ENCODE measurements at places on chromosomes 13 and 19. TPM values are rescaled to one million over a fixed set of nuclear protein-coding genes. Genes with fewer than 3 reads are reported as not detected.

Gene CHAMP1
- 20.0 TPM for total RNA-seq

DNA sequence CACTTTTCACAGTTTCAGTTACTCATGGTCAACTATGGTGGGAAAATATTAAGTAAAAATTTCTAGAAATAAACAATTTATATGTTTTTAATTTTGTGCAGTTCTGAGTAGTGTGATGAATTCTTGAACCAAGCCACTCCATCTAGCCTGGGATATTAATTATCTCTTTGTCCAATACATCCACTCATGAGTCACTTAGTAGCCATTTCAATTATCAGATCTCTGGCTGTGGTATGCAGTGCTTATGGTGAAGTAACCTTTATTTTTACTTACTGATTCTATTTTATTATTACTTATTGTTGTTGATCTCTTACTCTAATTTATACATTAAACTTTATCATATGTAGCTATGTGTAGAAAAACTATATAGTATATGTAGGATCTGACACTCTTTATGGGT is 128.9 kb upstream of the KLHL1 start:
- no peak for DNase-seq

GRCh38 chr13:44074611-44075010 is 194.9 kb downstream of the LACC1 start:
- DNase-seq = no peak

DNA sequence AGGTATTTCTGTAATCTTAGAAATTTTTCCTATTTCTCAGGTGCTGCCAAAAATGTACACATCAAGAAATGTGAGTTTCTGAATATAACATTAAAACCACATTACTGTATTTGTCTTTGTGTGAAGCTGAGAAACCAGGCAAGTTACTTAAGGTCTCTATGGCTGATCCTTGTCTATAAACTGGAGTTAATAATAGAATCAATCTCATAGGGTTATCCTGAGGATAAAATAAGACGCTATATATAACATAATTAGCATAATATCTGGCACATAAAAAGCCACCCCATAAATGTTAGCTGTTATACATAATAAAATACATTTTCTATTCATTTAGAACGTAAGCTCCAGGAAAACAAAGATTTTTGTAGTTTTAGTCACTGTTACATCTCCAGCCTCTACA is 6.1 kb downstream of the RNF6 start:
- DNase-seq = no peak

DNA sequence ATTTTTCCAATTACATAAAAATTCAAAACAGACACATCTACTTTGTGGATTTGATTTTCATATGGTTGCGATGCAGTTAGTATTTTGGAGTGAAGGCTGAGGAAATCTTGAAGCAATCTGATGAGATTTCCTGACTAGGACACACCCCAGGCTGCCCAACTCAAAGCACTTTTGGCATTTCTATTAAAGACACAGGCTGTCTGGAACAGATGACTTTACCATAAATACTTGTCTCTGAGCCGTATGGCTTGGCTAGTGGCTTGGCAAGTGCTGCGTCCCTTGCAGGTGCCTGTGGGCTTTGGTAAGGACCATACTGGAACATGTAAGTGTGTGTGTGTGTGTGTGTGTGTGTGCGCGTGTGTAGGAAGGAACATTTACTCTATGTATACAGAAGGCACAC is 218.8 kb downstream of the FGF9 start:
- no peak for DNase-seq

Gene HIF3A
- 7.5 TPM for total RNA-seq

GRCh38 chr13:110576736-110577476 is 15.4 kb upstream of the RAB20 start:
- DNase-seq = no peak

- no peak for DNase-seq
These were observed 46.8 kb downstream of the MTUS2 start for GRCh38 chr13:28866932-28867331.

DNA sequence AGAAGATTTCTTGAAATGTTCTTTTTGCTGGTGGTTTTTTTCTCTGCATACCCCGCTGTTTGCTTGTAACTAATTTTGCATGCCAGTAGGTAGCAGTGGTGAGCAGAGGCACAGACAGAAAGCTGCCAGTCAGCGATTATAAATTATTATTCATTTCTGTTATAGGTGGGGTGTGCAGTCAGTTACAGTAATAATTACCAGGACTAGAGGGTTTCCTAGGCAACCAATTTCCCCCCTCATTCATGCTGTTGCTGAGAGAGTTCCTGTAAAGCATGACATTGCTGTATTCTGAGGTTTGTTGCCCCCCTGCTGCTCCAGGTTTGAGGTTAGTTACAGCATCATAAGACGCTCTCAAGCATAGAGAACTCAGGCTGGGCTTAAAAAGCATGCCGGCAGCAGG is 104.5 kb downstream of the URI1 start:
- no peak for DNase-seq

GRCh38 chr13:47298506-47298905 is 401.7 kb upstream of the HTR2A start:
- DNase-seq = no peak

DNA sequence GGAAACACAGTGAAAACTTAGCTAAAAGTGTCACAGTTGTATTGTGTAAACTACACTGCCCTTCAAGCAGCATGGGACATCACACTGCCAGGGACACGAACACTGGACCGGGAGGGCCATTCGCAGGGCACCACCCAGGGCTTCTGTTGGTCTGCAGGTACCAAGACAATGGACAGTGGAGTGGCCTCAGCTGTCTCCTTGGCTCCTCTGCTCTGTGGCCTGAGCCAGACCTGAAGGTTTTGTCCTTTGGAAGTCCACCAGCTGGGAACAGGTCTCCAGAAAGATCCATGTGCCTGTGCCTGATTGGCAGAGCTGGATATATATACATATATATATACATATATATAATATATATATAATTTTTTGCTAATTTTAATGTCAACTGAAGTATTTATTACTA is 149.8 kb downstream of the ZNF536 start:
- no peak for DNase-seq

- no peak for DNase-seq
These were observed 80.5 kb downstream of the GADD45B start for GRCh38 chr19:2556221-2557092.

Gene TTYH1
- not detected for total RNA-seq

Gene RFX1
- total RNA-seq = 8.2 TPM

Gene PSG7
- not detected for total RNA-seq

Gene KLK1
- not detected for total RNA-seq

- DNase-seq = no peak
These were observed 30.6 kb downstream of the SERPINE3 start for GRCh38 chr13:51370116-51370515.

GRCh38 chr19:10544753-10545251 is 1.1 kb downstream of the ATG4D start:
- no peak for DNase-seq

DNA sequence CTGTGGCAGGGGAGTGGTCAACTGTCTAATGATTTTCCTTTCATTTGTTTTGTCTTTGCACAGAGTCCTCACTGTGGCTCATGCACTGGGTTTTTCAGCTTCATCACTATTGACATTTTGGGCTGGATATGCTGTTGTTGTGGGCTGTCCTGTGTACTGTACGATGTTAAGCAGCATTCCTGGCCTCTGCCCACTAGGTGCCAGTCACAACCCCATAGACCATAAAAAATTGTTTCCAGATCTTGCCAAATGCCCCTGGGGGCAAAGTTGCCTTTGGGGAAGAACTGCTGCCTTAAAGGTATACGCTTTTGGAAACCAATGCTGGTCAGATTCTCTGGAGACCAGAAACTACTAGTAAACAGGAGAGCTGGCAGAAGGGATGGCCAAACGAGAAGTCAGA is 310.4 kb downstream of the SPRY2 start:
- DNase-seq = no peak

GRCh38 chr13:51733374-51734298 is 70.3 kb downstream of the DHRS12 start:
- no peak for DNase-seq

GRCh38 chr19:30449673-30450072 is 77.5 kb downstream of the ZNF536 start:
- DNase-seq = no peak

DNA sequence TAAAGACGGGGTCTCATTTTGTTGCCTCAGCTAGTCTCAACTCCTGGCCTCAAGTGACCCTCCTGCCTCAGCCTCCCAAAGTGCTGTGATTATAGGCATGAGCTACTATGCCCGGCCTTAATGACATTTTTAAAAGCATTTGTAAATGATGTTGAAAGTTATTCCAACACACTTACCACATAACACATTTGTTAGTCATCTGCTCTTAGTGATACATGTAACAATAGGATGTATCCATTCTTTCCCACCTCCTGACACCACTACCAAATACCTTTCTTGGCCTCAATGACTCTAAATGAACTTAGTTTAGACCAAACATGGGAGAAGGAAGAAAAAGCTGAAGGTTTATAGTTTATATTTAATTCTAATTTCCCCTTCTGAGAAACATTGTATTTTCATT is 59.8 kb upstream of the MEDAG start:
- DNase-seq = no peak

DNA sequence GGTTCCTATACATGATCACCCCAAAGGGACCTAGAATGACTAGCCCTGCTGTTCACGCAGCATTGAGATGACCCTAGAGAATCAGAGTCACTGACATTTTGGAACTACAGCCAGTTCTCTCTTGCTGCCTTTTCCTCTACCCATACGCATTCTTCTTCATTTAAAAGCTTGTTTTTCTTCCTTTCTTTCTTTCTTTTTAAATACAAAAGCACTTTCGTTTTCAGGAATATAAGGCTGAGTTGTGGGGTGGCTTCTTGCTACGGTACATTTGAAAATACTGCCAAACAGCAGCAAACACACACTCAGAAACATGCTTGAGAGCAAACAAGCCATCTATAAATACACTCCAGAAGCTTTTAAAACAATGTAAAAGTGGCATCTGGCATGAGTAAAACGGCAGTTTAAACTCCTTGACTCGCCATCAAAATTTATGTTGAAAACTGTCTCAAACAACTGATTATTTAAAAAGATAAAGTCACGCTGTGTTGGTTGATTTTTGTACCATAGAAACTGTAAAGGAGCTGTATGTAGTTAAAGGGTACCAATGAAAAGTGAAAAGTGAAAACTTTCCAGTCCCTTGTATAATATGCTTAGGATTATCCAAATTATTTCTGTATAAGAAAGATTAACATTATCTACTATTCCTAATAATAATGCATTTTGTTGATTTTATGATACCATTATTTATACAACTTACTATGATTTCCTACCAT is 95.6 kb downstream of the PCDH9 start:
- no peak for DNase-seq

DNA sequence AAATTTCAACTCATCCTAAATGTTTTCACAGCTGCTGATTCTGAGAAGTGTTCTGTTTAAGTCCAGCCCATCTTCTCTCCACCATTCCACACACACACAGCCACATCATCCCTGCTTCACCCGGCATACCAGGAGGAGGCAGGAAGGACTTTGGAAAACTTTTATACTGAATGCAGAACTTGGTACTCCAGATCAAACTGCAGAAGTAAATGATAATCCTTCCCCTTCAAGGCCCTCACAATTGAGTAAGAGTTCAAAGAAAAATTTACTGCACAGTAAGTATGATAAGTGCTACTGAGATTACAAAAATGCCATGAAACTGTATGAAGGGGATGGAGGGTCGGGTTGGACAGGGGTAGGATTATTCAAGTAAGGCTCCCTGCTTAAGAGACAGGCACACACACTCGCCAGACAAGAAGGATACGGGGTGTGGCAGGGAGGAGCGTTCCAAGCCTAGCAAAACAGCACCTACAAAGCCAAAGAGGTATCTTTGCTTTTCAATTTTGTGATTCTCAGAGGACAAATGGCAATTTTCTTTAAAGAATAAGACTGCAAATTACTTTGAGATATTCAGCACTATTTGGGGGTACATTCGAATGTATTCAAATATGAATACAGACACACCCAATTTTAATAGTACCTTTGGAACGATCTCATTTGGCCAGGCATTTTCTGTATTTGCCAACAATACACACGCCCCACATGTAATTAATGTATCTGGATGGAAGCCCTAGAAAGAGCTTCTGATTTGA is 2.5 kb downstream of the USP12 start:
- DNase-seq = no peak

Gene JUND
- total RNA-seq = 428 TPM

DNA sequence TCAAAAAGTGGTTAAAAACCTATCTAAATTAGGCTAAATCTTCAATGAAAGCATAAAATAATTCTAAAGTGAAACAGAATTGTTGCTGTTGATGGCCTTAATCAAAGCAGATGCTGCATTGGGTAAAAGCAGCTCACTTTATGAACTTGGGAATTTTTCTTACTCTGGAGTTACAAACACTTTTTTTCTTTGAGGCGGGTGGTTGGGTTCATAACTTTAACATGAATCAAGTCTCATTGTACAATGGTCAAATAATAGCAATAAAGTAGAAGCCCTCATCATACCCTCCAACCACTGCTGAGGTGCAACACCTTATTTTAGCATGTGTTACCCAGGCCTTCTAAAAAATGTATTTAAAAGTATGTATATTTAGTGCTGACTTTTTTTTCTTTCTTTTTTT is 29.1 kb downstream of the NUP58 start:
- DNase-seq = no peak

DNA sequence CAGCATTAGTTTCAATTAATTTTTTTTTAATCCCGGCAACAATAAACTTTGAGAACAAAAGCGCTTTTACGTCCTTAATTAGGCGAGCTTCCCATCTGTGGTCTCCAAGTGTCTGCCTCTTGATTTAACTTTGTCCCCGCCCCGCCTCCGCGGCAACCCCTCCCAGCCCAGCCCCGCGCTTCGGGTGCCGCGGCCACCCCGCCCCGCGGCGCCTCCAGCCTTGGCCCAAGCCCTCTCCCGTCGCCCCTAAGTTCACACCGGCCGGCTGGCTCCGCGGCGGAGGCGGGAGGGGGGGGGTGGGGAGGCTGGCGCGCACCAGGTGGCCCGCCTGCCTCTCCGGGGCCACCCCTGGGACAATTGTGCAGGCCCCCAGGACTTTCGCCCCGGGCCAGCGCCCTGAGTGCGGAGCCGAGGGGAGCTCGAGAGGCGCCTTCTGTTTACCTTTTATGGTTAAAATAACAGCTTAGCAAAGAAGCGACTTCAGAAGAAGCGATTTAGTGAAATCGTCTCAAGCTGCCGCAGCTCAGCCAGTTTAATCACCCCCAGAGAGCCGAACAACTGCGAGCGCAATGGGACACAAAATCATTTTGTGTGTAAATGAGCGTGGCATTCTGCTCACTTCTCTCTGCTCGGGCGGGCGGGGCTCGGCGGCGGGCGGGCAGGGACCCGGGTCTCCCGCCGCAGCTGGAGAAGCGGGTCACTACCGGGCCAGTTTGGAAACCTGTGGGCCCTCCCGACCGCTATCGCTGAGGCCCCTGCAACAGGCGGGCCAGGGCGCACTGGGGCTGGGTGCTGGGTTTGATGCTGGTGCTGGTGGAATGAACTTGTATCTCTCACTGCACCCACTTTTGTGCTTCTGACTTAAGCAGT is 1.4 kb downstream of the KCTD15 start:
- no peak for DNase-seq

Gene PAK4
- 36.6 TPM for total RNA-seq
